ENCODE measurements at places on chromosomes 6 and 20. TPM values are rescaled to one million over a fixed set of nuclear protein-coding genes. Genes with fewer than 3 reads are reported as not detected.
A peak's percentile ranks its signal among the peaks of the same experiment; 100 is the strongest.

PAK5 gene
- 0.42 TPM for polyA plus RNA-seq

SFT2D1 gene
- polyA plus RNA-seq: 81.0 TPM

SPATA25 gene
- polyA plus RNA-seq: 2.7 TPM

RGS17 gene
- polyA plus RNA-seq: 3.0 TPM

IL17F gene
- polyA plus RNA-seq: 0.59 TPM

MAK gene
- 1.9 TPM for polyA plus RNA-seq

DNA sequence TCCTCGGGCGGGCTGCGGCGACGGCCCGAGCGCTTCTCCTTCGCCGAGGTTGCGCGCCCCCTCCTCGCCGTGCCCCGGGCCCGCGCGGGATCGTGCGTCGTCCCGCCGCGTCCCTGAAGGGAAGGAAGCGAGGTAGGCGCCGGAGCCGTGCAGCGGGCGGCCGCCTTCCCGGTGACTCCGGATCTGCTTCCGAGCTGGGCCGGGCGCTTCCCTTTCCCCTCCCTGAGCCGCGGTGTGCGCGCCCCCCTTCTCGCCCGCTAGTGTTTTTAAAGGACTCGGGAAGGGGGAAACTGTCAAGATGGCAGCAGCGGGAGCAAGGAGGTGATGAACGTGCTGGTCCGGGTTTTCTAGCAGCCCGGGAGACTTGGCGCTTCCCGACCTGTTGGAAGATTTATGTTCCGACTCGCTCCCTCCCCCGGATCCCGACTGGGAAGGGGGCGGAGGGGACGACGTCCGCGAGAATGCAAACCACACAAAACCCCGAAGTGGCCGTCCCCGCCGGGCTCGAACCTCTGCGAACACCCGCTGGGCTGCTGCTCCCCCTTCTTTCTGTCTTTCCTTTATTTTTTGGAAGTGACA lies 744 bp upstream of the FOXO3 start:
- DNase-seq: peak; percentile 78

- DNase-seq: no peak
Observed at GRCh38 chr6:28200020-28200419, 25.1 kb upstream of the ZSCAN9 start.

- DNase-seq: peak; percentile 43
Observed at GRCh38 chr6:16183187-16183664, 54.3 kb downstream of the MYLIP start.

DNA sequence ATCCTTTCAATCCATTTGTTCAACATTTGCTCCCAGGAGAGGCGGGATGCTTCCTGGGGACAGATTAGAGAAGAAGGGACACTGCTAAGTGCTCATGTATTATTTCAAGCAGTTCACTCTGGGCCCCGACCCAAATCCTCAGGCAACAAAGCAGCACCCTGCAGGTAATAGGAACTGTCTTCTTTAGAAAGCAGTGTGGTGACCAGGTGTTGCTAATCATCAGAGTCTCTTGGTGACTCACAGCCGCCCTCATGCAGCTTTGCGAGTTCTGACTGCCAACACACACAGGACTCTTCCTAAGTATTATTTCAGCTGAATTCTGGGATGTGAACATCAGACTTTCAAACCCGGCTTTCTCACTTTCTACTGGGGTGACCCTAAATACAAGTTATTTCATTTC lies 356.4 kb downstream of the PRKN start:
- DNase-seq: no peak

GRCh38 chr6:85660181-85660611 lies 17.5 kb upstream of the SYNCRIP start:
- DNase-seq: no peak

GRCh38 chr6:39850736-39851297 lies 58.6 kb downstream of the DAAM2 start:
- DNase-seq: no peak

DNA sequence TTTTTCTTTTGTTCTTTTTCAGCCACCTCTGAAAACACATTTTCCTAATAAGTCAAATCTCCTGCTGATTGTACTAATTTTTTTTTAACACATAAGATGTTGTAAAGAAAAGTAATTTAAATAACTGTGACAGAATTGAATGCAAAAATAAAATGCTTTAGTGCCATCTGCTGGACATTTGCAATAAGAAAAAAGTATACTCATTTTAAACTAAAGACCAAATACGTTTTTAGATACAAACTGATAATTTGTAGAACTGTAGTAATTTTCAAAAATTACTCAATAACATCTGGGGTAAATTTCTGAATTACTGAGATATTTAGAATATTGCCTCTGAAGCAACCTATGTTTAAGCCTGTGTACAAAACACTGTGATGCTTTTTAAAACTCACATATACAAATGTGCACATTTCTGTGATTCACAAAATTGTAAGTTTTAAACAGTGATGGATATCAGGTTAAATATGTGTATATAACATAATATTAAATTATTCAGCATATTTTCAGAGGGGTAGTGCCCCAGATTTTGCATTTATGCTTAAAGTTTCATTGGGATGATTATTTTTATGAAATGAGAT lies 198.7 kb downstream of the RIMS1 start:
- peak; percentile 5 for DNase-seq

GRCh38 chr6:56101141-56101553 lies 146.2 kb downstream of the COL21A1 start:
- no peak for DNase-seq

DNA sequence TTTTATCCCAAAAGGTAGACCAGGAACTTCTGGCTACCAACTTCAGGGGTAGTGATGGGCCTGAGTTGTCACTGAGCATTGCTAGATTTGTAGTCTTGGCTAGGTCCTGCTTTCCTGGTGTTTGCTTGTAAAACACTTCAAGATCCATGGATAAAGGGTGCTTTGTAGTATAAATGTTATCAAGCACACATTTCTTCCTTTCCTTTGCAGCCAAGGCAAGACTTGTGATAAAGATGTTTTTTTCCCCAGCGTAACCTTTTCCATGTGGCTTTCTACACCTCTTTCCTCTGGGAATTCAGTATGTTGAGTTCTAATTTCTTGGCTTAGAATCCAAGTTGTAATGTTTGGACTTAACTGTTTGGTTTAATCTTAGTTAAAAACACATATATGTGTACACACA lies 122.8 kb upstream of the CLDN20 start:
- DNase-seq: no peak
